ENCODE measurements at places on chromosomes 2 and 18.

- peak; percentile 36 for DNase-seq
Observed at GRCh38 chr18:30970196-30970816, 72.2 kb downstream of the DSC3 start.

GRCh38 chr2:268323-268722 lies 3.6 kb downstream of the ACP1 start:
- no peak for DNase-seq

GRCh38 chr2:61419129-61419528 lies 51.8 kb downstream of the USP34 start:
- DNase-seq = no peak

DNA sequence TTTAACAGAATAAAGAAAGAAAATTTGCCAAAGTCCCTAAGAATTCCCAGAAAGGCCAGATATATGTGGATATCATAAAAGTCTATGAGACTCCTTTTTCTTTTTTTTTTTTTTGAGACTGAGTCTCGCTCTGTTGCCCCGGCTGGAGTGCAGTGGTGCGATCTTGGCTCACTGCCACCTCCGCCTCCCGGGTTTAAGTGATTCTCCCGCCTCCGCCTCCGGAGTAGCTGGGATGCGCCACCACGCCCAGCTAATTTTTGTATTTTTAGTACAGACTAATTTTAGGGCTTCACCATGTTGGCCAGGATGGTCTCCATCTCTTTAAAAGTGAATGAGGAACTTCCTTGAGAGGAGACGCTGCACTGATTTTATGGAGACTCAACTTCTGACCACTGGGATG lies 335.2 kb downstream of the FBXO15 start:
- no peak for DNase-seq

DNA sequence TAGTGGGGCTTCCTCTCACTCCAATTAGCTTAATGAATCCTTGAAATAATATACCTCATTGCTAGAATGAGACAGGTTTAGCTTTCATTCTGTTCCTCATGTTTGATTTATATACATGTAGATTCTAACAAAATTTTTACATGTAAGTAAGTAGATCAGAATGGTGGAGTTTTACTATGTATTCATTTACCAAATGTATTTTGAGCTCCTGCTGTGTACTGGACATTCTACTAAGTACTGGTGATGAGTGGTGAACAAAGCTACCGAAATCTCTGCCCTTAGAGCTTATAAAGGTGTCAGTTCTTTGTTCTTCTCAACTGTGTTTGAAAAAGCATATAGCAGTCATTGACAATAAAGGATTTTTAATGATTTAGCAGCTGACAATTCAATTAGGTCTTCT lies 19.7 kb downstream of the MTA3 start:
- no peak for DNase-seq

GRCh38 chr2:17156086-17156485 lies 362.2 kb downstream of the RAD51AP2 start:
- no peak for DNase-seq

GRCh38 chr18:22827741-22828140 lies 105.4 kb upstream of the RBBP8 start:
- DNase-seq = no peak

DNA sequence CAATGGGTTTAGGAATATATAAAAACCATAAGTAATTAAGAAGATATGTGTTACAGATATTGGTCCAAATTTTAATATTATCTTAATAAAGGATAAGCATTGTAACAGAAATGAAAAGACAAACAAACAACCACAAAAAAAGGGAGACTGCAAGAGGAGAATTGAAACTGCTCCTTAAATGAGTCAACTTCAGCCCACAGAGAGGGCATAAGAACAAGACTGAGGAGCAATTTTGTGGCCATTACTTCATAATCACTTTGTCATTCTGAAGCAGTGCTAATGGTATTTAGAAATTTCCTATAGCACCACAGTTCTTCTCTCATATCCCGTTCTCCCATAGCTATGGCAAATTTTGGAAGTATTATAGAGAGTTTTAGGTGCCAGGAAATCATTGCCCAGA lies 193.2 kb upstream of the HNMT start:
- DNase-seq = no peak

- no peak for DNase-seq
Observed at GRCh38 chr2:119289093-119289492, 65.5 kb downstream of the STEAP3 start.

GRCh38 chr18:74472312-74472711 lies 15.2 kb upstream of the DIPK1C start:
- DNase-seq = no peak

GRCh38 chr18:62101321-62101721 lies 85.5 kb downstream of the PIGN start:
- no peak for DNase-seq

GRCh38 chr2:202135091-202135874 lies 62.2 kb downstream of the KIAA2012 start:
- no peak for DNase-seq

DNA sequence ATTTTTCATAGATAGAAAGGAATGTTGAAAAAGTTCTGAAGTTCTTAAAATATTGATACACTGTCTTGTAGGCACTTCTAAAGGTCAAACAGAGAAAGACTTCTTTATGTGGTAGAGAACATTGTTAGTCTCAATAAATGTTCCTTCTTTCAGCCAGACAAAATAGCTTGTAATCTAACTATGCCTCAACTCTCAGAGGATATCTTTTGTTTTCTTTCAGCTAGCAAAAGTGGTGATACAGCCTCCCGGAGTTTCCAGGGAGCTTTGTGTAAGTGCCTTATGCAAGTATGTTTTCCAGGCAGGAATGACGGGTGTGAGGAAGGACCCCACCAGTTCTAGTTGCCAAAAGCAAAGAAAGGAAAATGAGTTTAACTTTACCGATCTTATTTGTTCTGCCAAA lies 452.1 kb upstream of the ST6GAL2 start:
- DNase-seq = no peak

GRCh38 chr2:28009732-28010131 lies 119.2 kb downstream of the BABAM2 start:
- DNase-seq = no peak

GRCh38 chr2:17538844-17539554 lies 1.5 kb upstream of the VSNL1 start:
- DNase-seq = peak; percentile 45

- peak; percentile 70 for DNase-seq
Observed at GRCh38 chr2:172098650-172099471, 3.8 kb downstream of the DLX2 start.

GRCh38 chr2:240713071-240713927 lies 21.6 kb downstream of the AQP12A start:
- no peak for DNase-seq

DNA sequence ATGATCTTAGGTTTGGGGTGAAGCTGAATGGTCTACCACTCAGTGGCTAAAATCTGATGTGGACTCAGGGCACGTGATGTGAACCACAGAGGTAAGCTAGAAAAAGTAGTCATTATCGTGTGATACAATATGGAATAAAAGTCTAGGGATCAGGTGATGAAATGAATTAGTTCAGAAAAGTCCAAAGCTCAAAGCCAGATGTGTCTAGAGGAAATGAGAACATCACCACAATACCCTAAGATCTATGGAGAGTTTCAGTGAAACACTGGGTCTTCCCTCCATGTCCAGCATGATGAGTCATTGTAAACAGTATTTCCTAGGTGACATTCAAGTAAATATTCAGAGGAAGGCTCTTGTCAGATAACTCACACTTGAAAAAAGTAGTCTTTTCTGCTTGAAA lies 1257.4 kb upstream of the ZEB2 start:
- DNase-seq = no peak

DNA sequence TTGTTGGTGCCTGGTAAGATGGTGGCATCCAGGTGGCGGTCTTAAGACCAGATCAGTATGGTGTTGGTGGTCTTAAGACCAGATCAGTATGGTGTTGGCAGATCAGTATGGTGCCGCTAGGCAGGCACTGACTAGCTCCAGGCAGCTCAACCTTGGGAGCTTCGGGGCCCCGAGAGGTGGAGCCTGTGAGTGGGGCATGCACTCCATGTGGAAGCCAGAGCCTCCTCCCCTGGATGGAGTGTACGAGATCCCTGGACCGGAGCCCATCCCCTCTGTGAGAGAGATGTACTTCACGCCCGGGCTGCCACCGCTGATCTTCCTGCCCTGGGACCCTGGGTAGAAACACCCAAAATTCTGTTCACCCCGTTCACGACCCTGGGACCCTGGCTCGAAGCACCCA lies 19.0 kb downstream of the MALT1 start:
- DNase-seq = no peak

DNA sequence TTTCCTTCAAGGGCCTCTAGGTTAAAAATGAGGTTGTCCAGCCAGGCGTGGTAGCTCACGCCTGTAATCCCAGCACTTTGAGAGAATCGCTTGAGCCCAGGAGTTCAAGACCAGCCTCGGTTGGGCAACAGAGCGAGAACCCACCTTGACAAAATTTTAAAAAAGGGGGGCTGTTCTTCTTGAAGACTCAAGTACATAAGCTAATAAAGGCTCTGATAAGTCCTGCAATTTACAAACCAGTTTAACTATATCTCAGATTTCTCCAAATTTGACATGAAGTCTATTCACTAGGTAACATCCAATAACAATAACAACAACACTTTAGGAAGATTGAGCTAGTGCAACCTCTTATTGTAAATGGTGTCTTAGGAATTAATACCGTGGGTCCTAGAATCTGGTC lies 129.7 kb downstream of the MAPK4 start:
- no peak for DNase-seq

DNA sequence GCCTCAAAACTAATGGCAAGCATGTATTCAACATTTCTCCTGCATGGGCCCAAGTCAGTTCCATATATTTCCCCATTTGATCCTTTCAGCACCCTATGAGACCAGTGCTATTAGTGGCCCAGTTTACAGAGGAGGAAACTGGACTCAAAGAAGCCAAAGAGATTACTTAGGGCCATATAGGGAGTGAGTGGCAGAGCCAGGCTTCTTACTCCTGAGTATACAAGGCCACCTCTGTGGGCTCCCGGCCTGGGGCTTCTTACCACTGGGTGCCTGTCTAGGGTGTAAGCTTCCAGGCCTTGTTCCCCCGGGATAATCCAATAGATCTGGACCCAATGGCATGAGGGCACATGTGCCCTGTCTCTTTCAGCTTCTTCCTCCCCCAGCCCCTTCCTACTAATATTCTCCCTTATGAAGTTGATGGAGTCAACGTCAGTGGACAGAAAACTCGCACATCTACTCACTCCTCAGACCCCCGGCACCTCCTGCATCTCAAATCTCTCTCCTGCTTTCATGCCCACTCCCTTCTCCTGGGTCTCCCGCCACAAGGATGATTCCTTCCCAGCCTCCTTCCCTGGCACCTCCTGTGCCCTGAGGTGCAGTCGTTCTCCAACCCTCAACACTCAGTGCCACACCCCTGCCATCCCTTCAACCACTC lies 222.6 kb downstream of the ANAPC1 start:
- DNase-seq = no peak

- no peak for DNase-seq
Observed at GRCh38 chr18:66548747-66549146, 55.1 kb downstream of the CDH19 start.

DNA sequence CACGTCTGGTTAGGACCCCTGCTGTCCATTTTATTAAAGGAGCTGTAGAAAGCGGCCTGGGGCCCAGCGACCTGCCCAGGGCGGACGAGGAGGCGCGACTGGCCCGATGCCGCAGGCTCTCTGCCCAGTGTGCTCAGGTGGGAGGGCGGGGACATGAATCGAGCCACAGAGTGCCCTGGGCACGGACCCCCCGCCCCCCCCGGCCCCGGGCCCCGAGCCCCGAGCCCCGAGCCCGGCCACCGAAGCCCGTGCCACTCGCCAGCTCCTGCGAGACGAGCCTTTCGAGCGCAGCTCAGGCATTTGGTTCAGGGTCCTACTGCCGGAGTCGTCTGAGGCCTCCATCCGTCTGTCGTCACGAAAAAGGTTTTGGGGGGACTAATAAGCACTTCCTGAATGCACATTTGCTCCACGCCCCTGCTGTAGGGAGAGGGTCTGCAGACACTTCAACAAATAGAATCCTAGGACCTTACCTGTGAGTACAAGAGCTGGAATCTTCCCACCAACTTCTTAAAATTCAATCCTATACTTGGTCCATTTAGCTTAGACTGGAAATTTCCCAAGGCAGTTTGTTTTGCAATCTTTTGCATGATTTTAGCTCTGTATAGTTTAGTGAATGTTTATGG lies 602 bp upstream of the ADAM17 start:
- no peak for DNase-seq

- no peak for DNase-seq
Observed at GRCh38 chr18:23710068-23710527, 20.8 kb downstream of the LAMA3 start.

- DNase-seq = no peak
Observed at GRCh38 chr2:150296770-150297546, 190.5 kb downstream of the RND3 start.

DNA sequence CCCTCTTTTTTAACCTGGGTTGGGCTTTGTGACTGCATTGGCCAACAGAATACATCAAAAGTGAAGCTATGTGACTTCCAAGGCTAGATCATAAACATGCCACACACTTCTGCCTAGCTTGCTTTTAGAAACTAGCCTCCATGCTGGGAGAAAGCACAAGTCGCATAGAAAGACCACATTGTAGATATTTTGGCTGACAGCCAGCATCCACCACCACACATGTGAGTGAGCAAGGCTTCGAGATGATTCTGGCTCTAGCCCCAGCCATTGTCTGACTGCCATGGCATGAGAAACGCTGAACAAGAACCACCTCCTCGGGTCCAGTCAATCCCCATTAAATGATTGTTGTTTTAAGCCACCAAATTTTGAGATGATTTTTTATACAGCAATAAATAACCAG lies 66.8 kb upstream of the STPG4 start:
- peak; percentile 6 for DNase-seq

DNA sequence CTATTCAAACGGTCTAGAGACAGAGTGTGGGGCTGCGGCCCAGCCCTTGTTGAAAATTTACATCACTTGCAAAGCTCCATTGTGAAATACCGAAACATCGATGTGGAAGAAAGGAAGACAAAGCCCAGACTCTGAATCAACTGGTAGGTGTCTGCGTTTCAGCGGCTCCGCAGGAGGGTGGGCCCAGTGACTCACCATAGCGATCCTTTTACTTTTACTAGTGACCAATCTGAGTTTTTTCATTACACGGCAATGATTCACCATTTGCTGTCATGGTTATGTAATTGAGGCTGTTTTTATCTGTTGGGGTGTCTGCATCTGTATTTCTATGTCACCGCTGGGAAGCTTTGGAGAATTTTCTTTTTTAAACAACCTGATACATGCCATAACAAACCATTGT lies 66.6 kb upstream of the ODC1 start:
- DNase-seq = no peak

Data from NCI-H146 (cell line).